ENCODE measurements at places on chromosomes 11 and 22.

DNA sequence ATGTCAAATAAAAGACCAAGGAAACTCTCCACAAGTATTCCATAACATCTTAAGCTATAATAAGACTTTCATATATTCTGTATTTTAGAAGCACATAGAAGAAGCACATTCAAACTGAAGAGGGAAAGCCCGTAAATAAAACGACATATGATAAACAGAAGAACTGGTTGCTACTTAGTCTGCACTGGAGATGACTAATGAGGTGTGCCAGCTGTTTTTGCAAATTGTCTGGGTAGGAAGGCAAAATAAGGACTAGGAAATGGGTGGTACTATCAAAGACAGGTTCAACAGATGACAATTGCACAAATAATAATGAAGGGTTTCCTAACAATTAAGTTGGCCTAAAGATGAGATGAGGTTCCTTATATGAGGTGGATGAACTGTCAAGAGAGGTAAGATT lies 593.2 kb upstream of the CCDC179 start:
- no peak for DNase-seq

GRCh38 chr11:59154610-59155009 lies 12.0 kb downstream of the FAM111A start:
- DNase-seq = no peak

GRCh38 chr11:121650351-121651256 lies 197.8 kb upstream of the SORL1-AS1 start:
- no peak for DNase-seq

- no peak for DNase-seq
Measured at GRCh38 chr11:124442442-124442841, 3.1 kb downstream of the OR8B8 start.

DNA sequence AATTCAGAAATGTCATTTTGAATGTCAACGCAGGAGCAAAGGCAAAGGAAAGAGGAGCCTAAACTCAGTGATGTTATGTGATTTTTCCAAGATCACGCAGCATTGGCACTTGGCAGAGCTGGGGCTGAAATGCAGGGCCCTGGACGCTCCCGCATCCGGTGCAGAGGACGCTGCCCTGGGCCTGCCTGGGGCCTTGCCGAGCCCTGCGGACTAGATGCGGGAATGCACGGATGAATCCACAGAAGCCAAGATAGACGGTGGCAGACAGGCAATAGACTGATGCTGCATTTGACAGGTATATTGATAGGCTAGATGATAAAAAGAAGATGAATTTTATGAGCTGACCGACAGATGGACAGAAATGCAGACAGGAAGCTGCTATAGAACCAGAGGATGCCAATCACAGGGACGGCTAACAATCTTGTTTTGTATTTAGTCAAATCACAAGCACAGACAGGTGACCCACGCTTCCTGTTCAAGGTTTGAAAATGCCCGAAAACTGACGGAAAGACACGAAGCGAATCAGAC lies 696 bp upstream of the MARK2 start:
- DNase-seq = no peak

DNA sequence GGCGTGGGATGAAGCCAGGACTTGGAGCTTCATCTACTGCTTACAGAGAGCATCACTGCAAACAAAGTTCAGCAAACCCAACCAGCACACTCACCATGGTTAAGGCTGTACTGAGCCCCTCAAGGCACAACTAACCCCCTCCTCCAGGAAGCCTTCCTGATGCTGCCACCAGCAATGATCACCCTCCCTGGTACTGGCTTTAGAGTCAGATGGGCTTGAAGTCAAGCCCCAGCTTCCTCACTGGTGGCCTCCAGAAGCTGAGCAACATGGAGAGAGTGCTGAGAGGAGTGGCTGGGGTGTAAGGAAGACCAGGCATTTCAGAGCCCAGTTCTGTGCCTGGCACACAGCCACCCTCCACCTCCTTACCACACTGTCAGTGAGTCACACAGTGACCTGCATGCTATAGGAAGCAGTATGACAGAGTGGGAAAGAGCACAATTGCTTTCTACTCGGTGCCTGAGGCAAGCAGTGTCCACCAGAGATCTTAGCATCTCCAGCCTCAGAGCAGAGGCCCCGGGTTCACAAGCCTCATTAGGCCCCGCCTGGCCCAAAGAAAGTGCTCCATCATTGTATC lies 24.7 kb upstream of the BAIAP2L2 start:
- DNase-seq = no peak

DNA sequence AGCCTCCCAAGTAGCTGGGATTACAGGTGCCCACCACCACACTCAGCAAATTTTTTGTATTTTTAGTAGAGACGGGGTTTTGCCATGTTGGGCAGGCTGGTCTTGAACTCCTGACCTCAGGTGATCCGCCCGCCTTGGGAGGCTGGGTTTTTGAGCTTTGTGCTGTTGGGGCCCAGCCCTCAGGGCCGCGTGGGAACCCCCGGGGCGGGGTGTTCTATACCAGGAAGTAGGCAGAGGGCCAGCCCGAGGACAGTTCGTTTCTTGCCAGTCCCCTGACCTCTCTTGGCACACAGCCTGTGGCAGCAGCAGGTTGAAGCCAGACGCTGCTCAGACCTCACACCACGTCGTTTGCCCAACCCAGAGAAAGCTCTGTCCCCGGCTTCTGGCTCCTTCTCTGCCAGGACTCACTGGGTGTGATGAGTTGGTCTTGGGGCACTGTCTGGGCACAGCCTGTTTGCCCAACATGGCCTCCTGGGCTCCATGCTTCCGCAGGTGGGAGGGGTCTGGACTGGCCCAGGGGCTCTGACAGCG lies 24.9 kb upstream of the CHKA start:
- DNase-seq = no peak

GRCh38 chr22:48098243-48098920 lies 1335.9 kb downstream of the TBC1D22A start:
- no peak for DNase-seq

- DNase-seq = no peak
Measured at GRCh38 chr11:68014157-68014946, 4.2 kb downstream of the ALDH3B1 start.

DNA sequence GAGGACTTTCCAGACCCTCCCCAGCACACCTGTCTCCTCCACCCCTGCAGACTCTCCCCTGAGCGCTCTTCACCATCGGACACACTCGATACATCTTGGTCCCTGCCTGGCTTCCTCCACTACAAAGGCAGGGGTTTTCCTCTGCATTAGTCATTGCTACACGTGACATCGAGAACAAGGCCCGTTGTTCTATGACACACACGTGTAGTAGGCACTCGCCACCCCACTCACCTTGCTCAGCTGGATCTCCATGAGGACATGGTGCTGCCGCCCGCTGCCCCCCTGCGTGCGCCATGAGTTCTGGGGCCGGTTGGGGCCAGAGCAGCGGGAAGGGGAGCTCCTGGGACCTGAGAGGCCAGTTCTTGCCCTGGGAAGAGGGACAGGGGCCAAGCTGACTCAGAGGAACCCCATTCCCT lies 16.7 kb downstream of the ATG2A start:
- DNase-seq = no peak

- no peak for DNase-seq
Measured at GRCh38 chr11:72569966-72570892, 104.0 kb downstream of the PDE2A start.

DNA sequence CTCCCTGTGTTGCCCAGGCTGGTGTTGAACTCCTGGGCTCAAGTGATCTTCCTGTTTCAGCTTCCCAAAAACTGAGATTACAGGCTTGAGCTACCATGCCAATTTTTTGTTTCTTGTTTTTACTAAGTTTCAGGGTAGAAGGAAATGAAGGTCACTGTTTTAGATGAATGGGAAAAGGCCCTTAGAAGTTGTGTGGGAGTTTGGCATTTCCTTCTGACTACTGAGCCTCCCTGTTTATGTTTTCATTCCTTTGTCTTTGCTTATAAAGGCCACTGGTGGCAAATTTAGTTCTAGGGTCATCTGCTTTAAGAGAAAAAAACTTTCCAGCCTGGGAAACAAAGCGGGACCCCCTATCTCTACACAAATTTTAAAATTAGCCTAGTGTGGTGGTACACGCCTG lies 22.1 kb downstream of the SRPRA start:
- no peak for DNase-seq

- no peak for DNase-seq
Measured at GRCh38 chr11:131185915-131186314, 184.5 kb upstream of the NTM start.

DNA sequence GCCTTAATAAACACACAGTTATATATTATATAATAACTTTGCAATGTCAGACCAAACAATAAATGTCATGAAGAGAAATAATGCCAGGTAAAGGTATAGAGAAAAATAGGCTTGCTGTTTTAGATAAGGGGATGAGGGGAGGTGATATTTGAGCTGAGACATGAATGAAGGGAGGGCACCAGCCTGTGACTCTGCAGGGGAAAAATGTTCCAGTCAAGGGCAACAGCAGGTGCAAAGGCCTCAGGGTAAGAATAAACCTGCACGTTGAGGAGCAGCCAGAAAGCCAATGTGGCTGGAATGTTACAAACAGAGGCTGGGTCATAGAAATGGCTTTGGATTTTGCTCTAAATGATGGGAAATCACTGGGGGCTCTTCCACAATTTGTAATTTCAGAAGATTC lies 519.6 kb downstream of the SOX6 start:
- DNase-seq = no peak

DNA sequence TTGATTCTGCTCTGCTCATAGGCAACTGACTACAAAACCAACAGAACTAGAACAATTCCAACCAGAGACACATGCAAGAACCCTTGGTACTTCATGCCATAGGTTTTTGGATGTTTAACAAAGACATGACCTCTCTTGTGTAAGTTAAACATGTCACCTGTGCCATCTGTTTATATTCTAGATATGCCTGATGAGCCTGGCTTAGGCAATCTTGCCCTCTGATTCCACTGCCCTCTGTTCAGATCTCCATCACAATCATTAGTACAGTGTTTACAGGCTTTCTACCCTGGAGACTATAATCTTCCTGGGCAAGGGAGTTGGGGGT lies 40.8 kb downstream of the ABTB2 start:
- no peak for DNase-seq

- no peak for DNase-seq
Measured at GRCh38 chr11:114179234-114179941, 116.8 kb upstream of the NNMT start.

DNA sequence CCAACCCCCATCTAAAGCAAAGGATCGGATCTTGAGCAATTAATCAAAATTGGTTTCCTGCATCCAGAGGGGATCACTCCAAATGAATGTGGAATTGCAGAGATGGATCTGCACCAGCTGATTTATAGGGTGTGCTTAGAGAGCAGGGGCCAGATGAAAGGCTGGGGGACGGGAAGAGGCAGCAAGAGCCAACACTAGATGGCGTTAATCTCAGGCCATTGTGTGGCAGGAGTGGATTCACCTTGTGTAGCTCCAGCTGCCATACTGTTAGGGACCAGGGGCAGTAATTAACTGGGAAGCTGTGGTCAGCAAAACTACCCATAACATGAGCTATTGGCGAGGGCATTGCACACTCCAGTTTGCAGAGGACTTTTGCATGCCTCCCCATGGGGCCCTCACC lies 35.6 kb downstream of the SERPINH1 start:
- no peak for DNase-seq

- DNase-seq = no peak
Measured at GRCh38 chr11:19547044-19547443, 165.6 kb upstream of the NAV2 start.

GRCh38 chr11:64586366-64586765 lies 4.7 kb upstream of the SLC22A12 start:
- no peak for DNase-seq

GRCh38 chr11:61055776-61056175 lies 46.5 kb upstream of the CD5 start:
- DNase-seq = no peak

DNA sequence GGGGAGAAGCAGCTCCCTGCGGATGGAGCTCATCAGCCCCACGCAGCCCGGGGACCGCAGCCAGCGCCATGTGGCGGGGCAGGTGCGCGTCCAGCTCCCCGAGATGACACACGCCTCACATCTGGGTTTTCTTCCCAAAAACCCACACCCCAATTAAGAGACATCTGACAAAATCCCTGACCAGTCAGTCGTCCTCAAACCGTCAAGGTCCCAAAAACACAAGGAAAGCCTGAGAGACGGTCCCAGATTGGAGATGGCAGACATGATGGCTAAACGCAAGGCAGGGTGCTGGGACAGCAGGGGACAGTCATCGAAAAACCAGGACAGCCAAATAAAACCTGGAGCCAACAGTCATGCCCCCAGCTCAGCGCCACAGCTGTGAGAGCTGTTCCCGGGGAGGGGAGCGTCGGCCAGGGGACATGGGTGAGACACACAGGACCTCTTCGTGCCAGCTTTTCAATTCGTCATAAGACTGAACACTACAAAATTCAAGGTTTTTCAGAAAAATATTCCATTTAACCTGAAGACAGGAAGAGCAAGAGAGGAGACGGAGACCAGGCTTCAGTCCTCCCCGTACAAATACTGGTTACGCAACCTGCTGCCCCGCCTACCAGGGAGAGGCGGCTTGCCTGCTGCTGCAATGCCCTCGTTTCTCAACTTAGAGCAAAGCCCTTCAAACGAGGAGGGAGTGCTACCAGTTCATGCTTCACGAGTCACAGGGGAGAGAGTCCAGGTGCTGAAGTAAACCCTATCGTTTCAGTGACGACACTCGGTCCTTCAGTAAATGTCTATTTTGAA lies 10.5 kb downstream of the TOLLIP start:
- no peak for DNase-seq

GRCh38 chr11:68843703-68844312 lies 2.1 kb upstream of the CPT1A start:
- DNase-seq = peak; percentile 54

- no peak for DNase-seq
Measured at GRCh38 chr11:4049006-4049405, 45.6 kb upstream of the RRM1 start.

DNA sequence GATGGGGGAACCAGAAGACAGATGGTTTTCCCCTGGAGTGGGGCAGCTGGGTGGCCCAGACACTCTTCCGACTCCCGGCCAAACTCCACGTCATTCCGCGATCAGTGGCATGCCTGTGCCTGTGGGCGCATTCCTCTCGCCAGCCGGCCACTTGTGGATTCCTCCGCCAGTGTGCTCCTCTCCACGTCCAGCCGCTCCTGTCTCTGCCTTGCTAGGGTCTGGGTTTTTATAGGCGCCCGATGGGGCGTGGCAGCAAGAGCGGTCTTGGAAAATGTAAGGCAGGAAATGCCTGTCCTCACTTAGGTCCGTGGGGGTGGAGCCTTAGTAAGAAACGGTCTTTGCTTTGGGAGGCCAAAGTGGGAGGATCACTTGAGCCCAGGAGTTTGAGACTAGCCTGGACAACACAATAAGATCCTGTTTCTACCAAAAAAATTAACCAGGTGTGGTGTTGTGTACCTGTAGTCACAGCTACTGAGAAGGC lies 81.6 kb upstream of the SEPTIN5 start:
- no peak for DNase-seq

Data from activated gamma-delta T cell (primary cell).